ENCODE measurements at places on chromosomes 1 and 21.

DNA sequence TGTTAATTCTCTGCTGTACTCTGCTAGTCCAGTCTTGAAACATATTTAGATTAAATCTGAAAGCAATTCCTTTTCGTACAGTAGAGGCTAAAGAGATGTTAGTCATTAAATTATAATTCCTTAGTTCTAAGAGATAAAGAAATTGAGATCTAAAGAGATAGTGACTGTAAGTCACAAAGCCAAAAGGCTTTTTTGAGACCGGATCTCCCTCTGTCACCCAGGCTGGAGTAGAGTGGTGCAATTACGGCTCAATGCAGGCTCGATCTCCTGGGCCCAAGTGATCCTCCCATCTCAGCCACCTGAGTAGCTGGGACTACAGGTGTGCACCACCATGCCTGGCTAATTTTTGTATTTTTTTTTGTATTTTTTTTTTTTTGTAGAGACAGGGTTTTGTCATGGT lies 64.7 kb downstream of the TPR start:
- no peak for DNase-seq

- DNase-seq = no peak
Observed at GRCh38 chr1:6622396-6623152, 2.1 kb upstream of the THAP3 start.

DNA sequence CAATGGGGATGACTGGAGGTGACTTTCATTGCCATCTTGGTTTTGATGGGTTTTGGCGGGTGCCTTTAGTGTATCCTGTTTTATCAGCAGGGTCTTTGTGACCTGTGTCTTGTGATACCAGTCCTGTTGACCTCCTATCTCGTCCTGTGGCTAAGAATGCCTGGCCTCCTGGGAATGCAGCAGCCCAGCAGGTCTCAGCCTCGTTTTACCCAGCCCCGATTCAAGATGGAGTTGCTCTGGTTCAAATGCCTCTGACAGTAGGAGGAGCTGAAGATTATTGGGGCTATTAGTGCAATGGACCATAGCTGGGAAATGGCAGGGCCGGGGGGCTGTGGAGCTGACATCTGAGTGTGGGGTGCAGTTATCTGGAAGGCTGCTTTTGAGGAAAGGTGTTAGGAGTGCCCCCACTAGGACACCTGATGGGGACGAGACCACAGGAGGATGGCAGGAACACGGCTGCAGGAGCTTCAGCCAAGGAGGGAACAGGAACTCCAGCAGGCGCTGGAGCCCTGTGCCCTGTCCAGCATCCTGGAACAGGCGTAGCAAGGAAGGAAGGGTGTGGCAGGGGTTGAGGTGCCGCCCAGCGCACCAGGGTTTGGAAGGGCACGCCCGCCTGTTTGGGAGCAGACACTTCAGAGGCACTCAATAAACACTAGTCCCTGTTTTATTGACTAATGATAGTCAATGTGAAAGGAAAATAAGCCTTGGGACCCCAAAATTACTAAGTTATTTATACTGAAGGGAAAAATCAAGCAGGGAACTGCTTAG lies 15.3 kb upstream of the AGPAT3 start:
- no peak for DNase-seq

- DNase-seq = no peak
Observed at GRCh38 chr1:198259333-198260074, 102.7 kb downstream of the NEK7 start.

DNA sequence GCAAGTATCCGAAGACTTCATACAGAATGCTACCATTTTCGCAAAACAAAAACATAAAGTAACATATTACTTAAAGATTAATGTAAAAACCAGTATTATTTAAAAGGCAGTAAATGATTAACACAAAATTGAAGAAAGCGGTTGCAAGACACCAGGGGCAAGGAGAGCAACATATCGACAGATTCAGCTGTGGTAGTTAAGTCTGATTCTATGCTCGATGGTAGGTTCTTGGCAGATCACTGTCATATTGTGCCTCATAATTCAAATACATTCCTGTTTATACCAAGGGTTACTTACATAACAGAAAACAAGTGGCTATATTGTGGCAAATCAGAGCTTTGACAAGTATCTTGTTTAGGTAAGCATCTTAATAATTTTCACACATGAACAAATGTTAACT lies 37.7 kb downstream of the NRIP1 start:
- DNase-seq = no peak

DNA sequence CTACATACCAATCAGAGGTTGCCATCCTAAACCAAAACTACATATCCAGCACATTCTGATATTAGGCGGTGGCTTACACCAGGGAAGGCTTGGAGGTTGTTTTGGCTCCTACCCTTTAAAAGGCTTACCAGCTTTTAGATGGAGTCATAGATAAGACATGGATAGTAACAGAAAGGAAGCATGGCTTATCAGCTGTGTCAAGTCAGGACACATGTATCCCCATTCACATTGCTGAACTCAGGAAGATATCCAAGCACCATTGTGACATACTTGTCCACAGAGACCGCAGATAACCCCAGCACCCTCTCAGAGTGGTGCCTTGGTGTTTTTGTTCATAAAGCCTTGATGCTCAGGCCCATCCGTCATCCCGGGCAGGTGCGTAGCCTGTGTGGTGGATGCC lies 39.7 kb downstream of the ADARB1 start:
- DNase-seq = no peak

GRCh38 chr1:200744143-200744542 lies 5.5 kb downstream of the CAMSAP2 start:
- DNase-seq = no peak

DNA sequence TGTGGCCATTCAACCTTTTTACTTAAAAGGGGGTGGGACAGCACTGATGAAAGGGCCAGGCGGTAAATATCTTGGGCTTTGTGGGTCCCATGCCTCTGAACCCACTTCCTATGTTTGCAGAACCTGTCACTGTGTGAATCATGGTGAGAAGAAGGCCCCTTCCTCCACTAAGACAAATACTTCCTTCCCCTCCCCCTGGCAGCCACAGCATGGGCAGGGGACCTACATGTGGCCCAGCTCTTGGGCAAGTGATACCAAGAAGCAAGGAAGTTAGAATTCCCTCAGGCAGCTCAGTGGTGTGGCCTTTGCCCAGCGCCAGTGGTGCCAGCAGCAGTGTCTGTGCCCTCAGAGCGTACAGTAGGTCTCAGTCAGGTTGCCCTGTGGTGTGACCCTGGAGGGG lies 168.6 kb downstream of the TRIM33 start:
- DNase-seq = peak; percentile 55
